ENCODE measurements at places on chromosomes 7 and 10. TPM values are rescaled to one million over a fixed set of nuclear protein-coding genes. Genes with fewer than 3 reads are reported as not detected.

The PIK3CG gene
- total RNA-seq, result not detected

The CADPS2 gene
- total RNA-seq, result 0.05 TPM

The NFE2L3 gene
- 8.1 TPM for total RNA-seq

The PLPP4 gene
- 0.15 TPM for total RNA-seq

The CUL2 gene
- total RNA-seq, result 21.1 TPM

The VAX1 gene
- total RNA-seq, result 1.3 TPM

The PDZD7 gene
- 0.67 TPM for total RNA-seq

The GJD4 gene
- not detected for total RNA-seq

The VWDE gene
- 0.43 TPM for total RNA-seq

The FOXI2 gene
- total RNA-seq, result not detected

Data from A549 treated with Hydrocortisone at 1 μM for 4 hours (cell line).